Cardiac ventricle fibroblast (primary cell): ENCODE measurements at places on chromosomes 1 and 21. TPM values are rescaled to one million over a fixed set of nuclear protein-coding genes. Genes with fewer than 3 reads are reported as not detected.

DNAJC16 gene
- total RNA-seq = 9.8 and 14.2 TPM in 2 replicates

DENND2D gene
- total RNA-seq = 5.0 and 6.5 TPM in 2 replicates

HSD3B1 gene
- not detected in 2 replicates for total RNA-seq

PPM1J gene
- 0.54 and 1.6 TPM in 2 replicates for total RNA-seq

MYCL gene
- total RNA-seq = not detected in 2 replicates

PERM1 gene
- not detected in 2 replicates for total RNA-seq

F11R gene
- 4.1 and 10.9 TPM in 2 replicates for total RNA-seq

FMN2 gene
- not detected in 2 replicates for total RNA-seq

TIE1 gene
- 3.3 and 5.5 TPM in 2 replicates for total RNA-seq

PHGDH gene
- total RNA-seq = 57.3 and 72.9 TPM in 2 replicates

OLFM3 gene
- total RNA-seq = not detected in 2 replicates

RAB25 gene
- not detected in 2 replicates for total RNA-seq

DLGAP3 gene
- total RNA-seq = 0.12 TPM in 1 of 2 replicates, not detected in the other

GJB4 gene
- not detected in 2 replicates for total RNA-seq
